ENCODE measurements at places on chromosomes 5 and 9. TPM values are rescaled to one million over a fixed set of nuclear protein-coding genes. Genes with fewer than 3 reads are reported as not detected.
A peak's percentile ranks its signal among the peaks of the same experiment; 100 is the strongest.

DNA sequence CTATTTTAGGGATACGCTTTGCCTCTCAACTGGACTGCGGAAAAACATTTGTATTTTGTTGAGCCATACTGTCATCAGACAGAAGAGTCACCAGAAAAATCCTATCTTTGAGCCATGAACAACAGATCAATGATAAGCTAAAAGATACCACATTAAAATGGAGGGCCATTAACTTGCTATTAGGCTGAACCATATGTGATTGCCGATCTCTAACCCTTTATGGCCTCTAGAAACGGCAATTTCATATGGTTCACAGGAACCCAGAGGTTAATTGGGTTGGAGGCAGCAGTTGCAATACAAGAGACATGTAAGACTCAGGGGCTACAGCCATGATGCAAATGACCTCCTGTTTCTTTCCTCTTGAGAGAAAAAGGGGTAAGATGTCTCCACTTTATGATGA is 69.8 kb downstream of the MYO10 start:
- no peak for DNase-seq

- DNase-seq = no peak
Observed at GRCh38 chr5:96066386-96066719, 104.7 kb upstream of the ELL2 start.

DNA sequence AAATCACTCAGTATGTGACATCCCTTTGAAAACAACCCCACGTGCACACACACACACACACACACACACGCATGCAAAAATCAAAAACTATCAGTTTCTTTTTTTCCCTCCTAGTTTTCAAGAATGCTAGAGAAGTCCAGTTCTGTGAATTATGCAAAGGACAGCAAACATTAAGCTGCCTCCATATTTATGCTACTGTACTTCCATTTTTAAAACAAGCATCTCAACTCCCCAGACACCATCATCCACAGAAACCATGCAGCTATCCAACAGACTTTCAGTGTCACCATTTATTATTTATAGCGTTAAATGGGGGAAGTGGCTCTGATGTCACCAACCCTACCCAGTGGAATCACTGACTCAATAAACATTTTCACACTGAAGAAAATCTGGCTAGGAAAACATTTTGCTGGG is 1.6 kb downstream of the FBXW11 start:
- no peak for DNase-seq

- peak; percentile 82 for DNase-seq
Observed at GRCh38 chr9:10612641-10613398, at the start of gene PTPRD. Gene PTPRD, minus strand, starts transcription at chr9:10613002.

- DNase-seq = no peak
Observed at GRCh38 chr5:82211855-82212572, 66.1 kb downstream of the RPS23 start.

DNA sequence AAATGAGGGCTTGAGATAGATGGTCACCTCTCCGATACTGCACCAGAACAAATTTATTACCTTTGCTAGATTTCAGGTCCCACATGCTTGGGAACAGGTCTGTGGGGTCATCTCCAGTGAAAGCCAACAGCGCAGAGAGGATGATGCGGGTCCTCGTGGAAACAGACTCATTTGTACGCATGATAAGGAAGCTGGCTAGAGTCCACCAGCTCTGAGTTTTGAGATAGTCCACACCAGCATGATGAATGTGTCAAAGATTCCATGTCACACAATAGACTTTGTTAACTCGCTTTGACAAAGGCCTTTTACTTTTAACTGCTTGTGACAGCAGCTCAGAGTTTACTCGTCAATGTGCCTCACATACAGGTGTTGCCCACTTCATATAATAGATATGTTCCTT is 105.4 kb upstream of the TBCA start:
- DNase-seq = no peak

GRCh38 chr5:113524927-113525326 is 11.4 kb downstream of the YTHDC2 start:
- no peak for DNase-seq

C6 gene
- total RNA-seq = not detected

UBE2QL1 gene
- total RNA-seq = 4.5 TPM

PCDHGA12 gene
- total RNA-seq = 6.1 TPM
